ENCODE measurements at places on chromosomes 7 and 10.

- peak; percentile 8 for DNase-seq
Observed at GRCh38 chr7:72053292-72053691, 358.8 kb downstream of the CALN1 start.

GRCh38 chr7:122027058-122027457 is 117.0 kb downstream of the AASS start:
- no peak for DNase-seq

DNA sequence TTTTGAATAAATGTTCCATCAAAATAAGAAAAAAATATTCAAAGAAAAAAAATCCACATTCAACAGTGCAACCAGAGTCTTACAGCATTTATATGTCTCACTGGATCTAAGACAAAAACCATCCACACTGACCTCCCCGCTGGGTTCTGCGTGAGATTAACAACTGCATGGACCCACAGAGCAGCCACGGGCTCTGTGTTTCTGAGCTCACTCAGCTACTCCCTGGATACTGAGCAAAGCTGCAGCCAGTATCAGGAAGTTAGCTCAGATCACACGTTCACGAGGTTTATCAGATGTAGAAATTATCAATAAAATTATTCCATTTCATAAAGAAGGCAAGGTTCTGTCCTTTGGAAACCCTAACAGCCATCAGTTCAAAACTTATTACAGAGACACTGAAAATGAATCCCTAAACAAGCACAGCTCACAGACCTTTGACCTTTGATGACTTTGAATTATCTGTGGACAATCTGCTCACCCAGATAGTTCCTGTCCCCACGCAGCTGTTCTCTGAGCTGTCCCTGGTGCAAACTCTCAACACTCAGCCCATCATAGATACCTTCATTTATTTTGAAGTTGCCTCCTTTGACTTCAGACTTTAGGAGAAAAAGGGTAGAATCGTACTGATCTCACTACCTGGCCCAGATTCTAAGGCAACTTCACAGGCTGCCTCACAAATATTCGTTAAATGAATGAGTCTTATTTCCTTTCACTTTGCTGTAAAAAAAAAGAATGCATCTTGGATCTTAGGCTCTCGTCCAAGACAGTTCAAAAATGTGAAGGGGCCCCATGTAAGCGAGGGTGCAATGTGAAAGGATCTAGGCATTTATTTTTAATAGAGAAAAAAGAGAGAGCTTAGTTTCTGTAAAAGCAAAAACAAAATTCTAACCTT is 67.7 kb upstream of the SVIL start:
- no peak for DNase-seq

GRCh38 chr7:139618482-139619366 is 95.2 kb downstream of the CLEC2L start:
- DNase-seq = peak; percentile 31

- no peak for DNase-seq
Observed at GRCh38 chr7:127809261-127809702, 157.3 kb downstream of the SND1 start.

- DNase-seq = no peak
Observed at GRCh38 chr7:41170466-41170865, 532.4 kb downstream of the INHBA start.

All from CD4-positive, alpha-beta T cell treated with Interleukin-1 beta for 1 hour (primary cell).